Mesothelial cell of epicardium (in vitro differentiated cells): ENCODE measurements at places on chromosomes 7 and 10. TPM values are rescaled to one million over a fixed set of nuclear protein-coding genes. Genes with fewer than 3 reads are reported as not detected.

SORBS1 gene
- total RNA-seq = 21.5 to 25.1 TPM (median 24.9 TPM) in 3 replicates

SHH gene
- total RNA-seq = 0.58 to 0.75 TPM (median 0.73 TPM) in 3 replicates

- no peak for DNase-seq
Observed at GRCh38 chr10:83432261-83433045, 706.9 kb upstream of the GHITM start.

GRCh38 chr10:35607475-35608327 is 2.6 kb downstream of the GJD4 start:
- no peak for DNase-seq

DNA sequence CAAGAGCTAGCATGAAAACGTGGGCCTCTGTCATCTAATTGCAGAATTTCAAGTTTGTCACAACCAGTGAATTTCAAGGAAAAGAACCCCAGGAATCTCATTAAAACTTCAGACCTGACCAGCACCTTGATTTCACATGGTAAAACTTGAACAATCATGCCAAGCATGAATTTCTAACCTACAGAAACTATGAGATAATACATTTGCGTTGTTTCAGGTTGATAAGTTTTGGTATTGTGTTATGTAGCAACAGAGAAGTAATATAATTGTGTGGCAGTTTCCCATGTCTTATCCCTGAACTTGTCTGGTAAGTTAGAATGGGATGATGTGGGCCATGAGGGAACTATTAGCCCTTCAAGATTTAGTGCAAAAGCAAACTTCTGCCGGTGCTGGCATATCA is 530.1 kb downstream of the ANKRD7 start:
- DNase-seq = no peak

GRCh38 chr10:1034758-1035157 is 9.1 kb upstream of the IDI2 start:
- no peak for DNase-seq

- no peak for DNase-seq
Observed at GRCh38 chr10:16996530-16996964, 133.1 kb downstream of the CUBN start.
